Left renal pelvis (tissue), 4 donors: ENCODE measurements at places on chromosomes 6 and 20.

DNA sequence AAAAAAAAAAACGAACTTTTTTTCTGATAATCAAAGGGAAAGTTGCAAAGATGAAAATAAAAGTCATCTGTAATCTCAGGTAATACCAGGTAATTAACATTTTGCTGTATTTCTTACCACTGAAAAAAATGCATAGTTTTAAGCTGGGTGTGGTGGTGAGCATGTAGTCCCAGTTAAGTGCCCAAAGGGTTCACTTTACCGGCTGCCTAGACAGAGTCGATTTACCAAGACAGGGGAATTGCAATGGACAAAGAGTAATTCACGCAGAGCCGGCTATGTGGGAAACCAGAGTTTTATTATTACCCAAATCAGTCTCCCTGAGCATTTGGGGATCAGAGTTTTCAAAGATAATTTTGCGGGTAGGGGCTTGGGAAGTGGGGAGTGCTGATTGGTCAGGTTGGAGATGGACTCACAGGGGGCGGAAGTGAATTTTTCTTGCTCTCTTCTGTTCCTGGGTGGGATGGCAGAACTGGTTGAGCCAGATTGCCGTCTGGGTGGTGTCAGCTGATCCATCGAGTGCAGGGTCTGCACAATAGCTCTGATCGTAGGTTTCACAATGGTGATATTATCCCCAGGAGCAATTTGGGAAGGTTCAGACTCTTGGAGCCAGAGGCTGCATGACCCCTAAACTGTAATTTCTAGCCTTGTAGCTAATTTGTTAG, 51.9 kb downstream of the RPF2 start:
- DNase-seq: no peak

DNA sequence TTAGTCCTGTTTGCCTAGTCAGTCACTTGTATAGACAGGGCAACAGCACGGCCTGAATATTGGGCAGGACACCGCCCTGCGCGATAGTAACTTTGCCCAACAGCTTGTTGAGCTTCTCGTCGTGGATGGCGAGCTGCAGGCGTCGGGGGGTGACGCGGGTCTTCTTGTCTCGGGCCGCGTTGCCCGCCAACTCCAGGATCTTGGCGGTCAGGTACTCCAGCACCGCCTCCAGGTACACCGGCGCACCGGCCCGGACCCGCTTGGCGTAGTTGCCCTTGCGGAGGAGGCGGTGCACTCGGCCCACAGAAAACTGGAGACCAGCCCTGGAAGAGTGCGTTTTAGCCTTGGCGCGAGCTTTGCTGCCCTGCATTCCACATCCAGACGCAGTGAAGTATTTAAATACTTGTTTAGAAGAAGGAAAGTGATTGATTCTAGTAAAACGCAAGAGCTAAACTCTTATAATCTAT, 92.8 kb upstream of the BTN3A2 start:
- no peak for DNase-seq

DNA sequence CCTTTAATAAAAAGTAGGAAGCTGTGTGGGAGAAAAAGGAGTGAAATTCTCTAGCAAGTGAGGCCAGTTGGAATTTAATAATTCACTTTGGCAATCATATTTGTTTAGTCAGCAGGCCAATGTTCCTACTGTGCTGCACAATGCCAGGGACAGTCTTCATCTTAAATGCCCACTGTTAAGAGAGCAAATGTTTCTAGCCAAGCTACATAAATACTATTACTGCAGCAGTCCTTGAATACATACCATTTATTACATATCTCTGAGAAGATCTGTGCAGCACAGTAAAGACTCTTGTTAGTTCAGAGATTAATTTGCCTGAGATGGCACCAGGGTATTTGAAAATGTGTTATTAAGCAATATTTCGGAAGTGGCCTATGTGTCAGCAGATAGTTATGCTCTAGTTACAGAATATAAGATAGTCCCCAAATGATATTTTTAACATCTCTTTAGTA, 105.4 kb downstream of the OGFRL1 start:
- no peak for DNase-seq

- DNase-seq: no peak
Observed at GRCh38 chr6:55208478-55209458, 34.5 kb downstream of the HCRTR2 start.

DNA sequence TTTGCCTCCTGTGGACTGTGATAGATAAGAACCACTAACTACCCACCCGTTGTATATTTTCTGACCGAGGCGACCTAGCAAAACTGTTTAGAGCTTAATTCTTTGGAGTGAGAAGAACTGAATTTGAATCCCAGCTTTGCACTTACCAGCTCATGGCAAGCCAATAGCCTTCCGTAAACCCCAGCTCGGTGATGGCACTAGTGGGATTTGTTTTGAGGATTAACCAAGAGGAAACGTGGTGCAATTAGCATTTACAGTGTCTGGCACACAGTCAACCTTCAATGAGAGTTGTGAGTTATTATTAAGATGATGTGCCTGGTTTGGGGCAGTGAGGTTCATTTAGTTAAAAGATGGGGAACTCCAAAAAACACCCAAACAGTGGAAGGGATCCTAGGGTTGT, 12.3 kb upstream of the DSP start:
- DNase-seq: no peak

DNA sequence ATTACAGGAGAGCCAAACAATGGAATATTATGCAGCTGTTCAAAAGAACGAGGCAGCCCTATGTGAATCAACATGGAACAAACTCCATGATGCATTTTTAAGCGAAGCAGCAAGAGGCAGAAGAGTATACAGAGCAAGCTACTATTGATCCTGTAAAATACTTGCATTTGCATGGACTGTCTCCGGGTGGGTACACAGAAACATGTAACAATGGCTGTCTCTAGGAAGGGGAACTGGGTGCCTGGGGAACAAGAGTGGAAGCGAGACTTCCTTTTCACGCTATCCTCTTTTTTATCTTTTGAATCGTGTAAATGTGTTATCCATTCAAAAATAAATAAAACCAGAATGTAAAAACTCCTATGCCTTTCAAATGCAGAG, 93.3 kb upstream of the SIRPA start:
- DNase-seq: no peak

GRCh38 chr20:16810216-16810615, 62.1 kb downstream of the OTOR start:
- no peak for DNase-seq

DNA sequence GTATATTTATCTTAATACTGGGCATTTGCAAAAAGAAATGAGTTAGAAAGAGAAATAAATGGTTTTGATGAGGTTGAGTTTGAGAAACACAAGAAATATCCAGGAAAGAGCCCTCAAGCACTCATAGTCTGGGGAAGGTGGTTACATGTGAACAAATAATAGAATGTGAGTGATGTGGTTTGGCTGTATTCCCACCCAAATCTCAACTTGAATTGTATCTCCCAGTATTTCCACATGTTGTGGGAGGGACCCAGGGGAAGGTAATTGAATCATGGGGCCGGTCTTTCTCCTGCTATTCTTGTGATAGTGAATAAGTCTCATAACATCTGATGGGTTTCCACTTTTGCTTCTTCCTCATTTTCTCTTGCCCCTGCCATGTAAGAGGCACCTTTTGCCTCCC, 334.1 kb downstream of the COL12A1 start:
- no peak for DNase-seq

DNA sequence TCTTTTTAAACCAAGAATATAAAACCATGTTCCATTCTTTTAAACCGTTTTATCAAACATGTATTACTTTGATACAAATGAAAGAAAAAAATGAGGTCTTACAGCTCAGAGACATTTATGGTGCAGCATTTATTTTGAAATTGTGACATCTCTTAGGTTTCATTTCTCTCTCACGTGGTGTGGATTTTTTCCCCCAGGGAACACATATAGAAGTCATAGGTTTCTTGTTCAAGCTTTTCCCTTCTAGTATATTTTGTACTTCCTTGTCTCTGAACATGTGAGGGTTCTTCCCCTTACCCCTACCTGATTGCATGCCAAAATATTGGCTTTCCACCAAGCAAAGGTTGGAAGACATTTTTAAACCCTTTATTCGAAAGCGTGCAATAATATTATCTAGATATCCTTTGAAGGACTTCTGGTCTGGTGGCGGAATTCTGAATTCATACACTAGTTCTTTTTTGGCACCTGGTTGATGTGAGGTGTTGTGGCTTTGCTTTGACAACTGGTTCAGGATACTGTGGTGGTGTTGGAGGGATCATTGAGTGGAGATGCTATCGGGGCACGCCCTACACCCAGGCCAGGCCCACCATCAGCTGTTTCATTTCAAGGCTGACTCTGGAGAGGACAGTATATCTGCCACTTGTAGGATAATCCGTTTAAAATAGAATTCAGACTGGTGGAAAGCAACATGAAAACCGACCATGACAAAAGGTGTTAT, 5.6 kb upstream of the FAM50B start:
- DNase-seq: no peak

- no peak for DNase-seq
Observed at GRCh38 chr6:130696806-130697205, 130.4 kb upstream of the SMLR1 start.

DNA sequence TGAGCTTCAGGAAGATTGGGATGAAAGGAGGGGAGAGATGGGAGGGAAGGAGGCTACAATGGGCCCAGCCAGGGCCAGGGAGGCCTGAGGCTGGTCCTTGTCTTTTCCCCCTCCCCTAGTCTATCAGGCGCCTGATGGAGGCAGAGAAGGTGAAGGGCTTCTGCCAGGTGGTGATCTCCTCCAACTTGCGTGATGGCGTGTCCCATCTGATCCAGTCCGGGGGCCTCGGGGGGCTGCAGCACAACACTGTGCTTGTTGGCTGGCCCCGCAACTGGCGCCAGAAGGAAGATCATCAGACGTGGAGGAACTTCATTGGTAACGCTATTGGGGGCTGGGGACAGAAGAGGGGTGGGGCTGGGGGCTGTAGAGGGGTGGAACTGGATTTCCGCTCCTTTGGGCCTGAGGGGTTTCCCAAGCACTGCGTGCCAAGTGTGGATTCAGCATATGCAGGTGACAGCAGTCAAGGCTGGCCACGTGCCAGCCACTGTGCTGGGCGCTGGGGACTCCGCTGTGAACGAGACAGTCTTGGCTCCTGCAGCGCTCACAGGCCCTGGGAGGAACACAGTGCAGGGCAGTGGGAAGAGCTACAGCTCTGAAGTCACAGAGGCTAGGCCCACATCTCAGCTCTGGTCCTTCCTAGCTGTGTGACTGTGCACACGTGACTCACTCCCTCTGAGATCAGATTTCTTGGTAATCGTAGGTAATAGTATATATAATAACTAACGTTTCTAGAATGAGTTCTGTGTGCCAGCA, 22.7 kb downstream of the SLC12A5 start:
- no peak for DNase-seq

DNA sequence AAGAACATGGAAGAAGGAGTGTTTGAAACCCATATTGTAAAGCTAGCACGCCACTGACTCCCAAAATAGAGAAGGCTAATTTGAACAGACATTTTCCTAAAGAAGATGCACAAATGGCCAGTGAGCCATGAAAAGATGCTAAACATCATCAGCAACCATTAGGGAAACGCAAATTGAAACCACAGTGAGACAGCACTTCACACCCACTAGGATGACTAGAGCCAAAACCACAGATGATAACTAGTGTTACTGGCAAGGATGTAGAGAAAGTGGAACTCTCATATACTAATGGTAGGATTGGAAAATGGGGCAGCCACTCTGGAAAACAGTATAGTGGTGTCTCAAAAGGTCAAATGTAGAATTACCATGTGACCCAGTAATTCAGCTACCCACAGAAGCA, 58.2 kb downstream of the BMP7 start:
- DNase-seq: no peak

DNA sequence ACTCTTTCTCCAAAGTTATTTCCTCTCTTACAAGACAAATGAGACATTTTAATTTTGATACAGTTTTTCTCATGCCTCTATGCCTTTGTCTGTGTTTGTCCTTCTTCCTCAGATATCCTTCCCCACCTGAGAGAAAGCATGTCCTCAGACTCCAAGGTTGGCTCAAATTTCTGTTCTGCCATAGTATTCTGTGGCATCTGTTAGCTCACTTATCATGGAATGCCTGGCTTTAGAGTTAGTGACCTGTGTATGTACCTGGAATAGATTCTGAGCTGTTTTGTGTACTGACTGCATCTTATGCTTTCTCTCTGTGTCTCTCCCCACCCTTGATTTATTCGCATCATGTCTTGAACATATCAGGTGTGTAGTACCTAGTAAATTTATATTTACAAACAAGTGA, 90.0 kb downstream of the CENPW start:
- no peak for DNase-seq

GRCh38 chr20:35502352-35502751, 27.1 kb downstream of the C20orf173 start:
- no peak for DNase-seq

- DNase-seq: no peak
Observed at GRCh38 chr20:62353289-62354030, 13.7 kb downstream of the LAMA5 start.

DNA sequence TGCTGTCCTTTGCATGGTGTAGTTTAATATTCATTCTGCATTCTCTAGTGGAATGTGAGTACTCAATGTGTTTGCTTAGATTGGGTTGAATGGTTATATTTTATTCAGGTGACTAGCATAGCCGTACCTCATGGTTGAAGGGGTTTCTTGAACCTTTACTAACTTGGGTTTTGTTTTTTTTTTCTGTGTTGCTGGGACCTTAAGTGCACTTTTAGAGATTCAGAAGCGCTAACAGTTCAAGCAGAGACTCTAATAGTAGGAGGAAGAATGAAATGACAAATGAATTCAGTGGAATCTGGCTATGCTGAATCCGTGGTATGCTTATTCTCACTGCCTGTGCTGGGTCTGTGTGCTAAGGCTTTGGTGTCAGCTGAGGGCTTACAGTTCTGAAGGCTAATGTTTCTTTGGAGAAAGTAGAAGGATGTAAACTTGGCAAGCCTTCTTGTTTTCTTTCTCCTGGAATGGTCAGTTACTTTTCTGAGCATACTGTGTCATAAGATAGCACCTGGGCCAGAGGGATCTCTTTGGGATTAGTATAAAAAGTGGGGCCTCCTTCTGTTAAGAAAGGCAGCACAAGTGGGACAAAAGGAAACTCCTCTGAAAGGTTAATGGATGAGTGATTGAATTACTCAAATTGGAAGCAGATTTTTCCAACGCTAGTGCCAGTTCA, 28.7 kb downstream of the RNF144B start:
- no peak for DNase-seq

- peak; percentile 35 for DNase-seq
Observed at GRCh38 chr6:148508401-148509041, 165.9 kb downstream of the SASH1 start.

DNA sequence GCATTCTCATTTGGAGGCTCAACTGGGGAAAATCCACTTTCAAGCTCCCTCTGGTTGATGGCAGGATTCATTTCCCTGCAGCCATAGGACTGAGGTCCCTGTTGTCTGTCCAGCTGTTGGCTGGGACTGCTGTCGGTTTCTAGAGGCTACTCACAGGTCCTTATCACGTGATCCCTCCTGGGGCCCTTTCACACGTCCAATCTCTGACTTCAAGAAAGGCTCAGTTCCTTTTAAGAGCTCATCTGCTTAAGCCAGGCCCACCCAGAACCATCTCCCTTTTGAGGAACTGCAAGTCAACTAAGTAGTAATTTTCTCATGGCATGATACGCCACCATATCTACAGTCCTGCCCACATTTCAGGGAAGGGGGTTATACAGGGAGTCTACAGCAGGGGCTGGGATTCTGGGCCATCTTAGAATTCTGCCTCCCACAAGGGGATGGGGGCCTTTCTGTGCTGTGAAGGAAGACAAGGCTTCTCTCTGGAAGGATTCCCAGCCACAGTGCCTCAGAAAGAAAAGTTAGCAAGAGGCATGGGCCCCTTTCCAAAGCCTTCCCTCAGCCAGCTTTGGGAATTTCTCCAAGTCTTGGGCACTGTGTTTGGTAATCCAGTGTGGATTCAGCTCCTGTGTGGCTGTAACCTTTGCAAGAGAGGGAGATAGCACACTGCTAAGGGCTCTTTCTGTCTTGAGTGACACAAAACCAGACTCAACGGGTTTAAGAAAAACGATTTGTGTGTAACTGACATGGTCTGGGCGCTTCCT, 66.4 kb downstream of the CTCFL start:
- DNase-seq: no peak
